ENCODE measurements at places on chromosomes 1 and 21.

DNA sequence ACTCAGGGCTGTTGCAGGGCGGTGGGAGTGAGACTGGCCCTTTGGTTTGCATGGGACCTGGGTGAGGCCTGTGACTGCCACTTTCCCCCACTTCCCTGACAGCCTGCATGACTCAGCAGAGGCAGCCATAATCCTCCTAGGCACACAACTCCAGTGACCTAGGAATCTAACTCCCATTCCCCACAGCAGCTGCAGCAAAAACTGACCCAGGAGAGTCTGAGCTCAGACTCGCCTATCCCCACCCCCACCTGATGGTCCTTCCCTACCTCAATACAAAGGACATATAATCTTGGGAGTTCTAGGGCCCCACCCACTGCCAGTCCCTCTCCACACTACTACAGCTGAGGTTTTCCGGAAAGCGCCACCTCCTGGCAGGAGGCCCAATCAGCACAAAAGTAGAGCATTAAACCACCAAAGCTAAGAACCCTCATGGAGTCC, 26.7 kb downstream of the NDC1 start:
- no peak for ATAC-seq

DNA sequence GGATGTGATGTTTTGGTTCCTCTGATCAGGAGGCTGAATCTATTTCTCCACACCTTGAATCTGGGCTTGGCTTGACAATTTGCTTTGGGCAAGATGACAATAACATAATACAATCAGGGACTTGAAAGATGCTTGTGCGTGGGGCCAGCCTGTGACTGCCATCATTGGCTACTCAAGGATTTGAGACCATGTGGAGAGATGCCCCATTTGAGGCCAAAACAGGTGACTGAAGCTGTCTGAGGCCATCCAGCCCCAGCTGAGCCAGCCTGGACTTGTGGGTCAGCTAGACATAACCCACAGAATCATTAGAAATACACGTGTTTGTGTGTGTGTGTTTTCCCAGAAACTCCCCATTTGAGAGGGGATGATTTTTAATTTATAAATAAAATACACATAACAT, 421.5 kb downstream of the PTPRU start:
- no peak for ATAC-seq

DNA sequence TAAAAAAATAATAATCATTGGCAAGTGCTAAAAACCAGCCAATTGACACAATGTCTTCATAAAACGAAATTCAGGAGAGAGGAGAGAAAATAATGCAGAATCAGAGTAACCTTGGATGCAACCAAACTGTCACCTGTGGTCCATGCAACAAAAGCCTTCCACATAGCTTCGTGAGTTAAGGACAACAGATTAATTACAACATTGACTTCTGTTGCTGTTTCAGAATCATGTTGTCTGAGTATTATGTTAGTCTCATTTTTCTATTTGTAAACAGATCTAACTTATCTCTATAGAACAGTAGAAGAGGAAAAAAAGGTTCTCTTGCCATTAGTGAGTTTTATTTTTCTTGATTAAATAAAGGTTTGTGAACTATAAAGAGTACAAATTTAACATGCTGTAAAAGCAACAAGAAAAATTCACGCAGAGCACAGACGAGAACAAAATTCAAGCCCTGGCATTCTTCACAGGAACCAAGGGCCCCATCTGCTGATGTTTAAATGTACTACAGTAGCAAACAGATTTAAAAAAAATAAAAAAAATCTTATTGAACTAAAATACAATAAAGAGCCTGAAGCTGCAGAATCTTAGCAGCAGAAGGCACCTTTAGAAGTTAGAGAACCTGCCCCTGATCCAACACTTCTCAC, 381.1 kb upstream of the PKN2 start:
- ATAC-seq: no peak

DNA sequence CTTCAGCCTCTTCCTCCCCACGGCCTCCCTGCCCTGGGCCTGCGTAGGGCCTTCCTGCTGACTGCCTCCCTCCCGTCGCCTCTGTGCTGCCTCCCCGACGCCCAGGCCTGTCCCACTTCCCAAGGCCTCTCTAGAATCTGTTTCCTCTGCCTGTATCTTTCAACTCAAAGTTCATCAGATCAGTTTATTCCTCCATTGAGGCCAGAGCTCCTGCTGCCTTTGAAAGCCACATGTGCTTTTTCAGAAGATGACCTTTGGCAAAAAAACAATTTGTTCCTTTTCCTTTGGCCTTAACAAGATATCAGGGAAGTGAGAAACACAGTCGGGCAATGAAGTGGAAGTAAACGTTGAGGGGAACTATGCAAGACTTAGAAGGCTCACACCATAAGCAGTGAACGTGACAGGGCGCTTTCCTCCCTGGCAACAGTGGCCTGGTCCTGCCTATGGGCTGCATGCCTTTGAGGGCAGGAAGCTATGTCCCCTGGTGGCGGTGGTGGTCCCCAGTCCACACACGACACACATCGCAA, 85.9 kb downstream of the PSMG1 start:
- ATAC-seq: peak; percentile 50

DNA sequence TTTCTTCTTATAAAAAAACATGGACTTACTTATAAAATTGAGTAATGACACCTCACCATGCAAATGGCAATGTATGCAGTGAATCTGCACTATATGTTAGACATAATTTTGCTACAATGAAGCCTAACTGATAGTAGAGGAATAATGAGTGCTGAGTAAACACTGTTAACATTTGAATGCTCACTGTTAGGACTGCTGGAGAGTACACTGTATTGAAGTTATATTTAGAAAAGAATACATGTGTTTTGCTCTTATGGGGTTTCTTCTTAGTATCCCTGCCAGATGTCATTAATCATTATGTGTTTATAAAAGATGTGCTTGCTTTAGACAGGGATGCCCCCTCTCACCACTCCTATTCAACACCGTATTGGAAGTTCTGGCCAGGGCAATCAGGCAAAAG, 111.1 kb upstream of the ZP4 start:
- ATAC-seq: no peak

All from stimulated activated memory B cell treated with anti-CD40 and anti-IgM and Interleukin-4, amounts not matched to agents 10 μg/mL and 1 μg/mL and 100 μg/mL, for 72 hours (primary cell).